Omental fat pad (tissue), 4 donors: ENCODE measurements at places on chromosomes 5 and 9. TPM values are rescaled to one million over a fixed set of nuclear protein-coding genes. Genes with fewer than 3 reads are reported as not detected.

Gene SV2C
- total RNA-seq = 0.09 TPM

DNA sequence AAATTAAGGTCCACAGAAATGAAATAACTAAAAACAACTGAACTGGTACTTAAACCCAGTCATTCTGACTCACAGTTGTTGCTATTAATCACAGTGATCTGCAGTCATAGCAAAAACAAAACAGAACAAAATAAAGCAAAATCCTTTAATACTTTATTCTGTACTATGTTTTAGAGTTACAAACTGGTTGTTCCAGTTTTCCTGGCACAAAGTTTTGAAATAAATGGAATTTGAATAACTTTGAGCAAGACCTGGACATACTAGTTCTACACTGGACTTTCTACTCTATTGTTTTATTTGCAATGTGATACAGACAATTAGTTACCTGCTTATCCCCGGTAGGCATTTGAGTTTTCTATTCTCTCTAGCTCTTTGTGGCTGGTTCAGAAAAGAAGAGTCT lies 147.9 kb downstream of the DMRT2 start:
- no peak for DNase-seq

Gene TESK1
- total RNA-seq = 29.6 TPM

DNA sequence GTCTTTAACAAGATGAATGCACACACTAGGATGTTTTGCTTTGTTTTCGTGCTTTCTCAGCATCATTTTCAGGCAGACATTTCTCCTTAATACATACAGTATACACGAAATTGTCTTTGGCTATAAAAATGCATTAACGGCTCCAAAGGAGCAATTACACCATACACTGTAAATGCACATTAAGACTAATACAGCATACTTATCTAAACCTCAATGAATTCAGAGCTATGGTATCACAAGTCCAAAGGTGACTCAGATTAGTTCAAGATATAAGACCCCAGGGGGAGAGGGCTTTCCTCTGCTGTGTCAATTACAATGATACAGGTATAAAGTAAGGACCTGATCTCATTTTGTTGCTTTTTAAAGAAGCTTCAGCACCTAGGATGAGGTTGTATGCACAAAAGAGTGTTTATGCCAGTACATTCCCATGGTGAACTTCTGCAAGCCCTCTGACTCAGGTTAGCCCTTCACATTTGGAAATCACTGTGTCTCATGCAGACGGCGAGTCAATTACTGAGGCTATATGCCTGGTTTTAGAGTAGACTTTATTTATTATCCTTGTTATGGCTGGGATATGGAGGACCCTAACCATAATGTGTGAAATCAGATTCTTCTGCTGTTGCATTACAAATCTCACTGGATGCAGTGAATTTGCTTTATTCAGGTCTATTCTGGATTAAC lies 233.3 kb downstream of the ZNF608 start:
- DNase-seq = no peak

- DNase-seq = no peak
Observed at GRCh38 chr9:133201424-133202144, 7.5 kb downstream of the OBP2B start.

Gene DBH
- not detected for total RNA-seq
